ENCODE measurements at places on chromosomes 7 and 10. TPM values are rescaled to one million over a fixed set of nuclear protein-coding genes. Genes with fewer than 3 reads are reported as not detected.

GRCh38 chr10:32237644-32238345, 109.2 kb downstream of the EPC1 start:
- no peak for DNase-seq

KCNMA1 gene
- 5.3 TPM for total RNA-seq

- peak; percentile 13 for DNase-seq
These were observed 228.3 kb upstream of the NPVF start for GRCh38 chr7:25456467-25457171.

CPEB3 gene
- total RNA-seq: 2.4 TPM

PRSS37 gene
- total RNA-seq: not detected

EBF3 gene
- total RNA-seq: 1.1 TPM

DNA sequence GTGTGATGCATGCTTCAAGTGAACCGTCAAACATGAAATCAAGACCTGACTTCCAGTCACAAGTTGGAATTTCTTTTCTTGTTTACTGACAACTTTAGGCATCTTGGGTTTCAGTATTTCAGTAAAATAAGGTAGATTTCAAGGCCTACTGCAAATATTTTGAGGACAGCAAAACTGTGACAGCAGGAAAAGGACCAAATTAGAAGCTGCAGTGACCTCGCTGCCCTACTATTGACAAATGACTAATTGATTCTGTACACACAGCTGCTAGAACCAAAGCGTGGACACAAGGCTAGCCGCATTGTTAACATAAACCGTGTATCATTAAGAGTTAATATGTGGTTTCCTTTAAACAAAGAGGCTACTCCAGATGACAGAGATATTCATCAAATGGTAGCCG, 105.7 kb upstream of the SEC61G start:
- DNase-seq: no peak

DNA sequence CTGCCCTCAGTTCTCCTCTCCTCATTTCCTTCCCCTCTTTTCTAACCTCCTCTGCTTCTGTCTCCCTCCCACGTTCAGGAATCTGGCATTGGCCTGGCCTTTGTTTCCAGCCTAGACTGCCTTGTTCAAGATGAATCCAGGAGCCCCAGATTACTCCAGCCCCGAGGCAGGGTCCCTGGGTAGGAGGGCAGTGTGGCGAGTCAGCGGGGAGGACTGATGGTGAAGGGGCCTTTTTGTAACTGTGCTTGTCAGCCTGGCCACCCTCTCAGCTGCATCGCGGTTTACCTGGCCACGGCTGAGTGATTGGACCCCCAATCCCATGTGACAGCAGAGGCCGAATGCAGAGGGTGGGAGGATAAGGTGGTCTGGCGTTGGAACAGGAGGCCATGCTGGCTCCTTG, 96.1 kb upstream of the SHH start:
- no peak for DNase-seq

- DNase-seq: no peak
These were observed 33.2 kb downstream of the ABCC2 start for GRCh38 chr10:99815621-99816020.

DNA sequence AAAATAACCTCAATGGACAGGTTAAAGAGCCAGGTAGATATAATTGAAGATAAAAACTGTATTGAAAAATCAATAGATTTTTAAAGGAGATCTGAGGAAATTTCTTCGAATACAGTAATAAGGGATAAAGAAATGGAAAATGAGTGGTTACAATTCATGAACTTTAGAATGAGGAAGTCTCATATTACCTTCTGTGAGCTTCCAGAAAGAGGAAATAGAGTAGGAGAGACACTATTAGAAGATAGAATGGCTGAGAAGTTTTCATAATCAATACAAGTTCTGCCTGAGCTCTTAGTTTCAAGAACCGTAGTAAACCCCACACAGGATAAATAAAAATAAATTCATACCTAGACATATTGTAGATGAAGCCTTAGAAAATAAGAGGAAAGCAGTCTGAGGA, 11.5 kb downstream of the SDK1 start:
- DNase-seq: no peak

ADCYAP1R1 gene
- total RNA-seq: 8.7 TPM

PTN gene
- 13.7 TPM for total RNA-seq

All from WTC11 (cell line).